Globus pallidus (tissue), 1 donor: ENCODE measurements at places on chromosomes 6 and 20.

DNA sequence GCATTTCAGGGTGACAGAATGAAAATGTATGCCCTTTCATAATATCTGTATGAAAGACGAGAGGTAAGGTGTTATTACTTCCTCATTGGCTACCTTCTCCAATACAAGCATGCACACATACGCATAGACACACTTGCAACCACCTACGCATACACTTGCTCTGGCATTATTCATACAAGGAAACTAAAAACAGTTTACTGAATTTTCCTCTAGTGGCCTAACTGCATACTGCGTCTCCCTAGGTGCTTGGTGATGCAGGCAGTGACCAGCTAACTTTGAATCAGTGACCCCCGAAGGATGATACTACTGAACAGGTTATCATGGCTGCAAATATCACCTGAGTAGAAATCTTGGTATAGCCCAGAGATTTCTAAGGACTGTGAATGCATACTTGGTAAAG is 593.1 kb downstream of the PKHD1 start:
- no peak for DNase-seq

DNA sequence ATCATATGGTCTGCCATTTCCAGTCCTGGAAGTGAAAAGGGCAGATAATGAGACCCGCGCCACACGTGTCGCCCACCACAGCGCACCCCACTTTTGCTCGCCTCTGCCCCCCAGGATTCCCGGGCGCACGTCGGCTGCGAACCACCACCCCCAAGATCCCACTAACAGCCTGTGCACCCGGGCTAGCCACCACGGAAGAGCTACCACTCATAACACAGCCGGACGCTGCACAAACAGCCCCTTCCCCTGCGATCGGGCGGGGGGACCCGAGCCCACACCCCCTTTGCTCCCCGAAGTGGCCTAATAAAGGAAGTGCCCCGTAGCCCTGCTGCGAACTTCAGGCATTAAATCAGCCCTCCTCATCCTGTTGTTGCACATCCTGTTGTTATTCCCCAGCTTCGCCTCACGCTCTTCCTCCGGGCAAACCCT is 506 bp downstream of the CITED2 start:
- DNase-seq, result no peak

- no peak for DNase-seq
Observed at GRCh38 chr6:158897236-158897635, 78.1 kb upstream of the EZR start.

- DNase-seq, result no peak
Observed at GRCh38 chr20:32465092-32465900, 107.2 kb downstream of the ASXL1 start.

DNA sequence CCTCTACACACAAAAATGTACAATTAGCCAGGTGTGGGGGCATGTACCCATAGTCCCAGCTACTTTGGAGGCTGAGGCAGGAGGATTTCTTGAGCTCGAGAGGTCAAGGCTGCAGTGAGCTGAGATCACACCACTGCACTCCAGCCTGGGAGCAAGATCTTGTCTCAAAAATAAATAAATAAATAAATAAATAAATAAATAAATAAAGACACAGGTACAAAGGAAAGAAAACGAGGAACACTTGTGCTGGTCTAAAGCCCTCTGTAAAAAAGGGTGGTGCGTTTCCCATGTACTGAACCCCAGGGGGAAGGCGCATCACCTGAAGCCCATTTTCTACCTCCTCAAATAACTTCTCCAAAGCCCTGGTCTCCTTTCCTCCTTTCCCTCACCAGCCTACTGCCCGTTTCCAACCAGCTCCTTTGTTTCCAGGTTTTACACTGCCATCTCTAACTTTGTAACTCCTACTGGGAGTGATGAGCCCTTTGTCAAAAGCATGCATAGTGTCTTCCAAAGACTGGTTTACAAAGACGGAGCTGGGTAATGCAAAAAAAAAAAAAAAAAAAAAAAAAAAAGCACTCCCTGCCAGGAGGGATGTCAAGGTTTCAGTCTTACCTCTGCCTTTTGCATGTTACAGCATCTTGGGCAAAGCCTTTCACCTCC is 81.5 kb upstream of the SOX4 start:
- DNase-seq, result no peak

GRCh38 chr6:75842191-75842590 is 93.2 kb downstream of the MYO6 start:
- no peak for DNase-seq

DNA sequence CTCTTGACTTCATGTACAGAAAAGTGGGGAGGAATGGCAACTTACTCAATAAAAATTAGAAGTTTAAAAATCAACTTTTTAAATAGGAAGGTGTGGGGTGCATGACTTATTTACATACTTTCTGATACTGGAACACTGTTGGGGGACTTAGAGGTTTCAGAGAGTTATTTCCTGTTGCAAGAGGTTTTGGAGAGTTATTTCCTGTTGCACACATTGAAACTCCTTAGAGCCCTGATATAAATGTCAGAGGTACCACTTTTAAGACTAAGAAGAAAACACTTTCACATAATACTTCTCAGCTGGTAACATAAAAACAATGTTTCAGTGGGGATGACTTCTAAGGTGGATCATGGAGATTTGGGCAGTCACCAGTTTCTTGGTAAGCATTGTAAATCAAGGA is 579.9 kb downstream of the MMUT start:
- no peak for DNase-seq
